Activated T-cell treated with anti-CD3 and anti-CD28 coated beads for 24 hours (primary cell): ENCODE measurements at places on chromosomes 13 and 19.

- no peak for DNase-seq
Measured at GRCh38 chr13:32409001-32409313, 19.0 kb downstream of the N4BP2L1 start.

GRCh38 chr13:89514534-89515312, 1832.8 kb upstream of the MIR17HG start:
- DNase-seq = no peak

GRCh38 chr13:25281935-25282332, 5.4 kb downstream of the MTMR6 start:
- DNase-seq = no peak

DNA sequence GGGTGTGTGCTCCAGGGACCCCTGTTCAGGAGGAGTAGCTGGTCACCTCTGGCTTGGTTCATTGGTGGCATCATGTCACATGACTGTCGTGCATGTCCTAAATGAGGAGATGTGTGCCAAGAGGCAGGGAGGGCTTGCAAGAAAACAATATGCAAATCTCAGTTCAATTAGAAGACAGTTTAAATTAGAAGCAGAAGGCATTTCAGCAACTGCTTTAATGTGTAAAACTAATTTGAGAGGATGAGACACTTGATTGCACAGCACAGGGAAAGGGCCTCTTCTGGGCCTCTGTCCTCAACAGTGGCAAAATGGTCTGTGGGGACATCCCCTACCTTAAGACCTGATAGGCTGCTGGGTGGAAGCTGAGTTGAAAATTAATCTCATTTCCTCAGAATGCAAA, 54.6 kb downstream of the SPATA13 start:
- DNase-seq = no peak

DNA sequence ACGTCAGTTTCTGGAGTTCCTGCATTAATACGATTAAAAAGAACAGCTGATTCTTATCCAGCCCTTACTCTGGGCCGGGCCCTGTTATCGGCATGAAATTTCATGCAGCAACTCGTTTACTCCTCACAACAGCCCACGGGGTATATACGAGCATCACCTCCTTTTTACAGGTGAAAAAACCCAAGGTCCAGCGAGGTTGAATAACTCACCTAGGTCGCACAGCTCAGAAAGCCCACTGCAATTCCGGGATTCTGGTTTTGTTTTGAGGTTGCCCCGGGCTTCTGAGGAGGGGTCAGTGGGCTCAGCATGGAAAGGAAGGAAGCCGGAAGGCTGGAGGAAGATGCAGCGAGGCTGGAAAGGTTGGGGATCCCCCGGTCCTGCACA, 577 bp upstream of the ACP7 start:
- no peak for DNase-seq

DNA sequence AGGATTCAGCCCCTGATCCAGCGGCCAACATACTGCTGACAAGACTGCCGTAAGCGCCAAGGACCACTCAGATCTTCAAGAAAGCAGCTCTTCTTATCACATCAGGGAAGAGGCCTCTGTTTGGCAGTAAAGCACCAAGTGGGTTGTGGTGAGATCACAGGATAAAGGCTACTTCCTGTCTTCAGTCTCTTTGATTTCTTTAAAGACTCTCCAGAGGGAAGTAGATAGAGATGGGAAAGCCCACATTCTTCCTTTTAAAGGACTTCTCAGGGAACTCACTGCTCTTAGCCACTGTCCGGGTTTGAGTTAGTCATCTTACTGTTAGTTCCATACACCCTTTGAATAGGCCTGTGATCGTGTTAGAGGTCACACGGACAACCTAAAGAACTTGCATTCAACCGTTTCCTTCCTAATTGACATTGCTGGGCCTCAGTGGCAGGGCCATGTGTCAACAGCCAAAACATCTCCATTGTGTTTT, 47.2 kb upstream of the POMP start:
- no peak for DNase-seq

DNA sequence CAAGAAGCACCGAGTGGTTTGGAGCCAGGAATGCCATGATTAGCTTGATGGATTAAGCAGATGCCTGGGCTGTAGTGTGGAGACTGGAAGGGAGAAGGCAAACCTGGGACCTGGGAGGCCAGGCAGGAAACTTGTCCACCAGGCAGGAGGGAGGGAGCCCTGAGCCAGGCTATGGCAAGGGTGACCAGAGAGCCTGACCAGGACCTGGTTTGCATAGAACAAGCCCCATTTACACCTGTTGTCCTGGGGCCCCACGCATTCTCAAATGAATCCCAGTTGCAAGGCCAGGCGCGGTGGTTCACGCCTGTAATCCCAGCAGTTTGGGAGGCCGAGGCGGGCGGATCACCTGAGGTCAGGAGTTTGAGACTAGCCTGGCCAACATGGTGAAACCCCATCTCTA, 50.2 kb upstream of the LATS2 start:
- no peak for DNase-seq

- no peak for DNase-seq
Measured at GRCh38 chr19:57047743-57048142, 72.0 kb upstream of the USP29 start.

- DNase-seq = no peak
Measured at GRCh38 chr13:83086088-83086487, 796.2 kb downstream of the SLITRK1 start.

- DNase-seq = no peak
Measured at GRCh38 chr19:39265321-39265916, 2.8 kb upstream of the IFNL2 start.

GRCh38 chr19:43684326-43684725, 14.4 kb upstream of the PLAUR start:
- DNase-seq = no peak

- no peak for DNase-seq
Measured at GRCh38 chr19:5131031-5131505, 162.2 kb downstream of the KDM4B start.

- no peak for DNase-seq
Measured at GRCh38 chr13:61136093-61136492, 279.6 kb downstream of the PCDH20 start.

DNA sequence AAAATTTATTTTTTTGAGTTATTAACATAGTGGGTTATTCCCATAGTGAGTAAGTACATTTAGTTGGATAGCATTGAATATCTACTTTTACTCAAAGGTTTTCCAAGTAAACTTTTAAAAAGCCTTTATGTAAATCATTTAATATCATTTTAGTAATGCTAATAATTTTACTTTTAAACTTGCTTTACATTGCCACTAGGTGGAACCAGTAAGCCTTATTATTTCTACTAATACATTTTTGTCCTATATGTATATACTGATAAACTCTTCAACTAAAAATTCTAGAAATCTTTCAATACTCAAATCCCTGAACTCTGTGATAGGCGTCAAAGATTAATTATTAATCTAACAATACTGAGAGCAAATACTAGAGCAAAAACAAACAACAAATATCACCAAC, 1709.2 kb upstream of the PCDH20 start:
- no peak for DNase-seq

DNA sequence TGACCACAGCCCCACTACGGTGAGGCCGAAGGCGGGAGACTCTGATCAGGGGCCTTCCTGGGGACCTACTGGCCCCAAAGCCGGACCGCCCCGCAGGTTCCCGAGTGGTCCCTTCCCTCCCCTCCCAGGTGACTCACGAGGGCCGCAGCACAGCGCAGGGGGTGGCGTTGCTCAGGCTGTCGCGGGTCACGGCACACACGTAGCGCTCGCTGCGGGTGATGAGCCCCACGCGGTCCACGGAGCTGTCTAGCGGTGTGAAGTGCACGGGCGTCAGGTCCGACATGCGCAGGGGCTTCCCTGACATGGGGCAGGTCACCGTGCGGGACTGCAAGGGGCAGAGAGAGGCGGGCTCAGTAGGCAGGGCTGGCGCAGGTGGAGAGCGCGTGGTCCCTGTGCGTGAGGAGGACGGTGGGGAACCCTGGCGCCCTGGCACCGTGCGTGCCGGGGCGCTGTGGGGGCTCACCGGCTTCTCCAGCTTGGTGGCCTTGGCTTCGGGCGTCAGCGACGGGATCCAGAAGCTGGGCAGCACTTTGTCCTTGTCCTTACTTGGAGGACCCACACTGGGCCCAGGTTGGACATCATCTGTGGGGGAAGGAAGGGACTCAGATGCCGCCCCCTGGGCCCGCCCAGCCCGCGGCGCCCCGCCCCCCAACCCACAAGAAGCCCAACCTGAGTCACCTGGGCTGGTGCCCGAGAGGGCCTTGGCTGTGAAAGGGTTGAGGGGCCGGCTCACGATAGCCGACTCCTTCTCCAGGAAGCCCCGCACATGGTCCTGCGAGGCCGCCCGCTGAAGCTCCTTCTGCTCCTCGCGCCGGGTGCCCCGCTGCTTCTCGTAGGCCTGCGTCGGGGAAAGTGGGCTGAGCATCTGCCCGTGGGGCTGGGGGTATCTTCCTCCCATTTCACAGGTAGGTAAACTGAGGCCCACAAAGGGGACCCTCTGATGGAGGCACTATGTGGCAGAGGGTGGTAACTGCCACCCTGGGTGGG, 23.7 kb downstream of the NOSIP start:
- DNase-seq = no peak

DNA sequence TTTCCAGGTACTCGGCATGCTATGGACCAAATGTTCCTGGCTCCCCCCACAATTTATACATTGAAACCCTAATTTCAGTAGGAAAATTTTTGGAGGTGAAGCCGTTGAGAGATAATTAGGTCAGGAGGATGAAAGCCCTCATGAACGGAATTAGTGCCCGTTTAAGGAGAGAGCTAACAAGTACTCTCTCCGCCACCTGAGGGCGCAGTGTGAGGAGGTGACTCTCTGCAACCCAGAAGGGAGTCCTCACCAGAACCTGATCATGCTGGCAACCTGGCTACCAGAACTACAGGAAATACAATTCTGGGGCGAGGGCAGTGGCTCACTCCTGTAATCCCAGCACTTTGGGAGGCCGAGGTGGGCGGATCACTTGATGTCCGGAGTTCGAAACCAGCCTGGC, 397.8 kb downstream of the SLITRK5 start:
- DNase-seq = no peak

DNA sequence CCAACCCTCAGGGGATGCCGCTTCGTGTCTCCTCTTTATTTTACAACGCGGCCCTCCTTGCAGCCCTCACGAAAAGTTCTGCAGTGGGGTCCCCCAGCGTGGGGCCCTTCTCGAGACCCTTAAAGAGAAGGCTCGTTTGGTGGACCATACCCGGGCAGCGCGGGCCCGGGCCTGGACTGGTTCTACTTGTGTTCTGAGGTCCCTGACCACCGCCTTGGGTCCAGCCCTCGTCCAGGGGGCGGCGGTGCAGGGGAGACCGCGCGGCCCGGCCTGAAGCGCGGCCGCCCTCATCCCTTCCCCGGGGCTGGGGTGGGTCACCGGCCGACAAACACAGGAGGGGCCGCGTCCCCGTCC, 400 bp upstream of the SERP2 start:
- DNase-seq = no peak

DNA sequence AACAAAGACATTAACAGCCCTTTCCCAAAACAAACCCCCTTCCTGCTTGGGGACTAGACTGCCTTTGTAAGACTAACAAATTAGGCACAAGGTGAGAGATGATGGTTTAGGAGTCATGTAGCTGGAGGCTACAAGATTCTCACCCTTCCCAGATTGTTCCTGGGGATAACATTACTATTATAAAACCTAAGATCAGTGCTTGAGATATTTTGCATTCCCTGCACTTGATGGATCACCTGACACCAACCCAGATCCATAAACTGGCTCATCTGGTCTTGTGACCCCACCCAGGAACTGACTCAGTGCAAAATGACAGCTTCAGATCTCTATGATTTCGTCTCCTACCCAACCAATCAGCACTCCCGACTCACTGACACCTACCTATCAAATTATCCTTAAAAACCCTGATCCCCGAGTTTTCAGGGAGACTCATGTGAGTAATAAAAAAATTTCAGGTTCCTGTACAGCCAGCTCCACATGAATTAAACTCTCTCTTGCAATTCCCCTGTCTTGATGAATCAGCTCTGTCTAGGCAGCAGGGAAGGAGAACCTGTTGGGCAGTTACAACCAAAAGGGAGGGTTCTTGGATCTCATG, 2.4 kb upstream of the ZNF616 start:
- DNase-seq = no peak

- no peak for DNase-seq
Measured at GRCh38 chr13:106286811-106287210, 248.7 kb downstream of the EFNB2 start.

DNA sequence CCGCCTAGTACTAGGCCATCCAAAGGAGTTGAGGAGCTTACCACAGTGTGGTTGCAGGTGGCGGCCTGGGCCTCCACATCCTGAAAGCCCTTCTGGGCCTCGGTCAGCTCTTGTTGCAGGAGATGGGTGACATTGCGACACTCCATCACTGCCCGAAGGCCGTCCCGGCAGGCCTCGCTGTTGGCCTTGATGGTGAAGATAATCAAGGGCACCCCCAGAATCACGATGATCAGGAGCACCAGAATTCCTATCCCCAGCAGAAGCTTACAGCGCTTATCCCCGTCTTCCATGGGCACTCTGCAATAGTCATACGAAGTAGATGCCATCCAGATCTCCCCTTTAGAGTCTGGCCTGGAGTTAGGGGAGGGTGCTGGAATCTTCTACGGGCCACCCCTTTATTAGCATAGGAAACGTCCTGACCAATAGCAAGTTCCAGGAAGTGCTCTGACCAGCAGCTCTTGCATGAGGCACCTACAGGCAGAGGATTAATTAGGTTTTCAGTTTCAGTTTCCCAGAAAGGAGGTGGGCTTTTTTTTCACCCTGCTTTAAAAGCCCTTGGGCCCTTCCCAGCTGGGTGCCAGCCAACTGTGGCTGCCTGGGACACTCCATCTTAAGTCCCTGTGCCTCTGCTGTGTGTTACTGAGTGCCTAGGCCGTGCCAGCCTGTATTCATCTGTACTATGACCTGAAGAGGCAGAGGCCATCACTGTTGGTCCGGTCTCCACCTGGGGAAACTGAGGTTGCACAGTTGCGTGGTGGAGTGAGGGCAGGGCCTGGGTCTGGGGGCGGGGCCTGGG, at the start of gene BST2:
TSS of gene BST2 (minus strand) at position 381 of the 796 bp plus-strand sequence. CDS start at position 326, 55 bp downstream.
- DNase-seq = no peak

DNA sequence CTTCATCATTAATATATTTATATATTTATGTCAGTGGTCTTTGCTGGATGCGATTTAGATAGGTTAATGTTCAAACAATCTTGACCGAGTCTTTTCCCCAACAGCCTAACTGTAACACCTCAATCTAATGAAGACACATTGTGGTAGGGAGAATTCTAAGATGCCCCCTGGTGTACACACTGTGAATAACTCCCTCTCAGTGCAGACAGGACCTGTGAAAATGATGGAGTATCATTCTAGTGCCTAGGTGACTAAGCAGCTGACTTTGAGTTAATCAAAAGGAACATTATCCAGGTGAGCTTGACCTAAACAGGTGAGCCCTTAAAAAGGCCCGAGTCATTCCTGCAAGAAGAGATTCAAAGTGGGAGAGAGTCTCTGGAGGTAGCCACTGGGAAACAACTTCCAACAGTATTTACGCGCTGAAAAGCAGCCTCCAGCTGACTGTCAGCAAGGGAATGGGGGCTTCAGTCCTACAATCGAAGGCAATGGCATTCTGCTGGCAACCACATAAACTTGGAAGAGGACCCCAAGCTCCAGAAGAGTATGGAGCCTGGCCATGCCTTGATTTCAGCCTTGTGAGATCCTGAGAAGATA, 28.0 kb upstream of the KBTBD7 start:
- DNase-seq = peak; percentile 39

DNA sequence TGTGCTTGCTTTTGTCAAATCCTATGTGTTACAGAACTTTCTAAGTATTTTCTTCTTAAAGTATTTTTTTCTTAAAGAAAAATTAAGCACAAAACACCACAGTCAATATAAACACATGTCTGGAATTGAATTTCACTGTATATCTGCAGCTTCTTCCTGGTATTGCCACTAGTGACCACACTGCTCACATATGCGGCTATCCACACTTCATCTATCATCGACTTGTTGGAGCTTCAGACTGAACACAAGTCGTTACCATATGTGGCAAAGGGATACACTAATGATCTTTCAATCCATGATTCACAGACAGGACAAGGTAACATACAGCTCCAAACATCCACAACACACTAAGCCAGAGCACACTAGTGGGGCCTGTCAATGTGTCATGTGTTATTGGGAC, 498.4 kb upstream of the ARGLU1 start:
- DNase-seq = no peak
